ENCODE measurements at places on chromosomes 12 and 14.

DNA sequence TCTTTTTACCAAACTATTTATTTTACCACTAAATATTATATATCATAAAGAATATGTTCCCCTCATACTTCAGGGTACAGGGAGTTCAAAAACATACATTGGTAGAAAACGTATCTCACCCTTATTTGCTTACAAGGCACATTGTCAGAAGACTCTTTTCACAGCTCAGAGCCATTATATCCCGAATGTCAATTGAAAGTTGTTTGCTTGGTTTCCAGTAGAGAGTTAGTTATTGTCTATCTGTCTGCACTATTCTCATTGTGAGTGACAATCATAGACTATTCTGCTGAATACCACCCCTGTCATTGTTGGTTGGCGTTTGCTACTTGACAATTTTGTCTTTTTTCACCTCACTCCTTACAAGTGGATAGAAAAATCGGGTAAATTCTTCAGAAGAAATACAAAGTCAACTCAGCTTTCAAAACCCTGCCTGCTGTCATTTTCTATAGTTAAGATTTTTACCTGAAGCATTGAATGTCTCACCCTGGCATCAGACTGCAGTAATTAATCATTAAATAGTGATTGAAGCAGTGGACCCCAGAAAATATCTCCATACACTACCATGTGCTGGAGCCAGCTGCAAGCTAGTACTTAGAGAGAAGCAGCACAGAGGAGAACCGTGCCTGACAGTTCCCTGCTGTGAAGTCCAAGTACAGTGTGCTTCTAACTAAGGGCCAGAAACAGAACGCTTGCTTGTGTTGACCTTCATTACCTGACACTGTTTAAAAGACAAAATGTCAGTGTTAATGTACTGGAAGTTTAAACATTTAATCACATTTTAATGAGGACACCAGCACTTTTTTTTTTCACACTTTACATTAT lies 510.6 kb downstream of the RERGL start:
- no peak for DNase-seq

GRCh38 chr12:51240971-51241370 lies 2.3 kb downstream of the DAZAP2 start:
- DNase-seq = no peak

GRCh38 chr12:121523741-121524140 lies 57.1 kb downstream of the KDM2B start:
- DNase-seq = no peak

DNA sequence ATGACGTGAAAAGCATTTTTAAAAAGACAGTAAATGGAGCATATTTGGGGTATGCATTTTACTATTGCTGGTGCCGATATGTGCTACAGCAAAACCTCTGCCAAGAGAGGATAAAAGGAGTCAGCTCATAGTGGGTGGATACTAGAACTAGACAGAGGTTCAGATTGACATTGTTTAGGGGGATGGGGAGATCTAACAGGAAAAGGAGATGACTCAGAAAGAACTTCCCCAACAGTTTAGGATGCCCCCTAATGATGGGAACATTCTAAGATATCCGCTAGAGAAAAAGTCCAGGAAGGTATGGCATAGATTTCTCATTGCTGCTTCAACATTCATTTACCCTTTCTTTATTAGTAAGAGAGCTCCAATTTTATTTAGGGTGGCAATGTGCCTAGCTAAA lies 110.5 kb upstream of the CLEC14A start:
- DNase-seq = no peak

- no peak for DNase-seq
Measured at GRCh38 chr14:69880893-69881292, 1.7 kb downstream of the SMOC1 start.

GRCh38 chr12:133202493-133203343 lies 21.4 kb downstream of the ZNF268 start:
- DNase-seq = no peak

Measured in activated T-helper 9 cell treated with anti-CD3 and anti-CD28 coated beads, Interleukin-2, amount 50 U/mL, for 16 hours (primary cell).